ENCODE measurements at places on chromosomes 7 and 10. TPM values are rescaled to one million over a fixed set of nuclear protein-coding genes. Genes with fewer than 3 reads are reported as not detected.

DNA sequence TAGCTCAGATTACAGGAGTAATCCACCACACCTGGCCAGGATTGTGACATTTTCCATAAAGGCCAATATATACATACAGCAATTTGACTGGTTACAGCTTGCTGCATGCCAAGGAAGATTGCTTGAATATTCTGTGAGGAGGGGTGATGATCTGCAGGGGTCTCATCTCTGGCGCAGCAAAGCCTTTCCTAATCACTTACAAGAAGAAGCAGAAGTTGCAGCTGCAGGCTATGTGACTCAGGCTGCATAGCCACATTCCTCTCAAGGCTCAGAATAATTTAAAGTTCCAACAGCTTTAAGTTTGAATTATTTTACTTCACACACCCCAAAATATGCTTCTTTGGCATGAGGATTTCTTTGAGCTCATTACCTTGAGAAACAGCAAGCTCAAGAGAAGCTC, 11.4 kb upstream of the RASGEF1A start:
- peak; percentile 29 for DNase-seq

GRCh38 chr7:44386139-44386913, 60.9 kb upstream of the CAMK2B start:
- no peak for DNase-seq

- DNase-seq = no peak
Observed at GRCh38 chr7:48106906-48107659, 18.0 kb downstream of the UPP1 start.

DNA sequence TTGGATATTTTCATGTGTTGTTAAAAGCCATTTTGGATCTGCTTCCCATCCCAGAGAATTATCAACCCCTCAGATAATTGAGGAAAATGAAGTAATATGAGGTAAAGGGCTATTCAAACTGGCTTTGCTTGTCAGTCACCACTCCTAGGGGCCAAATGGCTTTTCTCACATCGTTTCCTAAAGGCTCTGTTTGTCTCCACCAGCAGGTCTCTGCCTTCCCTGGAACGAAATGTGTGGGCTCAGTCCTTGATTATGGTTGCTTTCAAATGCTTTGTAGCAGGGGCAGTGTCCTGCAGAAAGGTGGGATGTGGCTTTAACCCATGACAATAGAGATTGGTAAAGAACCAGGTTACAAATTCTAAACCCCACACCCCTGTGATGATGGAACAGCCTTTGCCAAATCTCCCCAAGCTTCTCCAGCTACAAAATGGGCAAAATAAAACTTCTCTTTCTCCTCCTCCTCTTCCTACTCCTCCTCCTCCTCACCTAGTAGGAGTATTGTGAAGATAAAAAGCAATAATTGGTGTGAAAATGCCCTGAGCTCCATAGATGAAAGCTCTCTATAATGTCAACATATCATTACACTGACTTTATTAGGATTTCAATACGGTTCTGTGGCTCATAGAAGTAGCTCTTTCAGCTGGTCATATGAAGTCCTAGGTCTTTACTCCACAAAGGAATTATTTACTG, 127.6 kb downstream of the CHN2 start:
- no peak for DNase-seq

- DNase-seq = peak; percentile 55
Observed at GRCh38 chr7:80060218-80060806, 74.3 kb upstream of the GNAI1 start.

DNA sequence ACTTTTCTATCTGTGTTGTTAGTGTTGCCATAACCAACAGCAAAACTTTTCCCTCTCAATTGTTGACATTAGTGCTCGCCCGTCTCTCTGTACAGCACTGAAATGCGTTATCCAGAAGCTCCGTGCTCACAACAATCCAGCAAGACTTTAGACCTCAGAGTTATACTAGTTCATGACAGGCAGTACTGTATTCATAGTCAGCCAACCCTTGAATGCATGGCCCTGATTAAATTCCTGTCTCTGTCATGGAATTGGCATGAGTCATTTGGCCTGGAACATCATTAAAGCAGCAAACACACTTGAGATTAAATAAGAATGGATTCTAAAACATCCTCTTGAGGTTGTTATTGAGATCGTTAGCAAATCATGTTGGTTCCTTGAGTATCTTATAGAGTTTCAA, 405.5 kb upstream of the C7orf33 start:
- no peak for DNase-seq

GRCh38 chr10:49053053-49053997, 62.0 kb downstream of the VSTM4 start:
- DNase-seq = peak; percentile 4

DNA sequence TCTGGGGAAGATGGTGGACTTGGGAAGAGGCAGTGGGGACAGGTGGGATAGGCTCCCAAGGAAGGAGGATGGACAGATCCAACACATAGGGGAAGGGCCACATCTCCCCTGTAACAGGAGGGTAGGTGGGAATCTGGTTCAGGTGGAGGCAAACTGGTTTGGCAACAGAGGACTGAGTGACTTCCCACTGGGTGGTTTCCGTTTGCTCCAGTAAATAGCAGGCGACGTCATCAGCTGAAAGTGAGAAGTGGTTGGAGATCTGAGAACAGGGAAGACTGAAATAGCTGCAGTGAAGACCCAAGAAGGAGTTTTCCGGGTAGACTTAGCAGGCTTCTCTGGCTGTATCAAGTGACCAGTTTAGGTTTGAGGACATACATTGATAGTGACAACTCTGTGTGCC, 504.4 kb downstream of the GALNT17 start:
- peak; percentile 49 for DNase-seq

- no peak for DNase-seq
Observed at GRCh38 chr10:22606164-22606614, 108.2 kb downstream of the PIP4K2A start.

DNA sequence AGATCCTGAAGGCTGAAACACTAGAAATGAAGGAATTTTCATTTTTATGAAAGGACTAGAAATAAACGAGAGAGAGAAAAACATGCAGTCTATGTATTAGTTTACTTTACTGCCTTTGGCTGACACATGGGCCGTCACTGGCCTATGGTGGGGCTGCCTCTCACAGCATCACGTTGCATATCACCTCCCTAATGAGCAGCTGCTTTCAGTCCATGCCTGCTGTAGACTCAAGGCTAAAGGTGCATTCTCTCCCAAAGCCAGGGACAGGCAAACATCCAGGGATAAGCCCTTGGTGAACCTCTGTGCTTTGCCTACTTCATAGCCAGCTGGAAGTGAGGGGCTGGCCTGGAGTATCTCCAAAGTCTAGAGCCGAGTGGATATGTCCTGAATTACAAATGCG, 359.4 kb downstream of the GPAM start:
- DNase-seq = no peak

GRCh38 chr7:86980223-86980622, 79.2 kb downstream of the ELAPOR2 start:
- DNase-seq = no peak

- DNase-seq = no peak
Observed at GRCh38 chr10:122072491-122072890, 83.5 kb downstream of the TACC2 start.

GRCh38 chr10:15719899-15720634, at the start of gene ITGA8:
Gene ITGA8, minus strand, starts transcription at chr10:15719922. Its CDS starts 151 bp downstream, at chr10:15719771.
- no peak for DNase-seq

The CPA4 gene
- total RNA-seq = 65.2 TPM

The GPER1 gene
- 0.07 TPM for total RNA-seq

The ARHGAP22 gene
- total RNA-seq = 7.1 TPM

The IL15RA gene
- 3.6 TPM for total RNA-seq

The SLC18A2 gene
- total RNA-seq = not detected

The PRPS1L1 gene
- not detected for total RNA-seq

The ZNF487 gene
- 2.7 TPM for total RNA-seq
